ENCODE measurements at places on chromosomes 13 and 19. TPM values are rescaled to one million over a fixed set of nuclear protein-coding genes. Genes with fewer than 3 reads are reported as not detected.

The ZNF416 gene
- 2.0 TPM for total RNA-seq

The ATXN8OS gene
- total RNA-seq: not detected

The LILRA1 gene
- not detected for total RNA-seq

The CFD gene
- total RNA-seq: 5.2 TPM

The LILRB5 gene
- total RNA-seq: not detected

The CERS1 gene
- total RNA-seq: 0.87 TPM

The MYO16 gene
- 1.2 TPM for total RNA-seq

The DNAAF3 gene
- total RNA-seq: 7.0 TPM

The MBD3L1 gene
- not detected for total RNA-seq

The ATP1A3 gene
- total RNA-seq: 0.36 TPM

The LNX2 gene
- 4.7 TPM for total RNA-seq

The FLT1 gene
- under 0.01 TPM for total RNA-seq

The ZSCAN1 gene
- 0.69 TPM for total RNA-seq

GRCh38 chr13:48535766-48536165 lies 2.9 kb upstream of the RCBTB2 start:
- no peak for DNase-seq

DNA sequence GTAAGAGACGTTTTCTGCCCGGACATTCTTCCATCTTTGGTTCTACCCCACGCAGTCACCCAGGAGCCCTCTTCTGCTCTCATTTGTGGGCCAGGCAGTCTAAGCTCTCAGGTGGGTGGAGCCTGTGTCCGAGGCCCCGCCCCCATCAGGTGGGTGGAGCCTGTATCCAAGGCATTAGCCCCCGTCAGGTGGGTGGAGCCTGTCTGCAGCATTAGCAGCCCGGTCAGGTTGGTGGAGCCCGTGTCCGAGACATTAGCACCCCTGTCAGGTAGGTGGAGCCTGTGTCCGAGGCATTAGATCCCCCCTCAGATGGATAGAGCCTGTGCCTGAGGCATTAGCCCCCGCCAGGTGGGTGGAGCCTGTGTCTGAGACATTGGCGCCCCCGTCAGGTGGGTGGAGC lies 45.5 kb upstream of the C13orf46 start:
- no peak for DNase-seq

GRCh38 chr19:32767951-32768679 lies 48.5 kb downstream of the TDRD12 start:
- no peak for DNase-seq

GRCh38 chr19:13965926-13966683 lies 13.8 kb downstream of the DCAF15 start:
- no peak for DNase-seq

GRCh38 chr19:46371371-46371901 lies 24.5 kb downstream of the PPP5C start:
- DNase-seq: no peak

GRCh38 chr13:93173654-93174053 lies 53.0 kb upstream of the GPC6 start:
- no peak for DNase-seq

DNA sequence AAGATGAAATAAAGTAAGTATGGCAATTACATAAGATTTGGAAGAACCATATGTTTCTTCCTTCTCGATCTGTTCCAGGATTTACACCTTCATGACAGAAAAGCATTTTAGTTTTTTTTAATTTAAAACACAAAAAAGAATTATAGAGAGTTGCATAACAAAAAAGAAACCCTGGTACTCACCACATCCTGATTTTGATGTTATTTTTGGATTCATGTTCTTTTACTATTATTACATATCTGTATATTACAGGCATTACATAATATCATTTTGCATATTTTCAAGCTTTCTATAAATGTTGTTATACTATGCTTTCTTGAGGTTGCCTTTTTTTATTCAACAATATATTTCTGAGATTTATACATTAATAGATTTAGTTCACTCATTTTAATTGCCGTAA lies 6.7 kb upstream of the KATNAL1 start:
- no peak for DNase-seq

DNA sequence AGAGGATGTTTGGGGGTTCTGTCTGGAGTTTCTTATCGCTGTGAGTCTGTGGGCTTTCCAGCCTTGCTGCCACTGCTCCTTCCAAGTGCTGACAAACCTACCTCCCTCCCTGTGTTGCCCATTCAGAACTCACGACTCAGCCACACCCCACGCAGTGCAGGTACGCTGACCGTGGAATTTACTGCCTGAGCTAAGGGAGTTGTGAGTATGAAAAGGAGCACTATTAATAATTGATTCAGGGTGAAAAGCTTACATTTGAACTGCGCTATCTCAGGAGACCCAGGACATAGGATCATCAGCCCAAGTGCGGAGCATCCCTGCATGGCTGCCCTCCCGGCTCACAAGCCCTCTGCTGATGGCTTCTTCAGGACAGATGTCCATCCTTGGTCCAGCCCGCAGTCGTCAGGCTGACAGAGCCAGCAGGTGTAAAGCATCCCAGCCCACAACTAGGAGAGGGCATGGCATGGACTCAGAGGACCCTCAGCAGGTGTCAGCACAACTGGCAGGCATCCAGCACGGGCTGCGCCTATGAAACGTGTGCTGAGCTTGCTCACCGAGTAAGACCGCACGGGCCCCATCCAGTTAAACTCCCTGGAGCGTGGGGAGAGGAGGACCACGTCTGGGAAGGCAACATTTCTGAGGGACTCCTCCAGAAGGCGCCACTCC lies 244.0 kb downstream of the COL4A1 start:
- DNase-seq: no peak

GRCh38 chr19:4557971-4558941 lies 1.2 kb downstream of the SEMA6B start:
- DNase-seq: no peak

DNA sequence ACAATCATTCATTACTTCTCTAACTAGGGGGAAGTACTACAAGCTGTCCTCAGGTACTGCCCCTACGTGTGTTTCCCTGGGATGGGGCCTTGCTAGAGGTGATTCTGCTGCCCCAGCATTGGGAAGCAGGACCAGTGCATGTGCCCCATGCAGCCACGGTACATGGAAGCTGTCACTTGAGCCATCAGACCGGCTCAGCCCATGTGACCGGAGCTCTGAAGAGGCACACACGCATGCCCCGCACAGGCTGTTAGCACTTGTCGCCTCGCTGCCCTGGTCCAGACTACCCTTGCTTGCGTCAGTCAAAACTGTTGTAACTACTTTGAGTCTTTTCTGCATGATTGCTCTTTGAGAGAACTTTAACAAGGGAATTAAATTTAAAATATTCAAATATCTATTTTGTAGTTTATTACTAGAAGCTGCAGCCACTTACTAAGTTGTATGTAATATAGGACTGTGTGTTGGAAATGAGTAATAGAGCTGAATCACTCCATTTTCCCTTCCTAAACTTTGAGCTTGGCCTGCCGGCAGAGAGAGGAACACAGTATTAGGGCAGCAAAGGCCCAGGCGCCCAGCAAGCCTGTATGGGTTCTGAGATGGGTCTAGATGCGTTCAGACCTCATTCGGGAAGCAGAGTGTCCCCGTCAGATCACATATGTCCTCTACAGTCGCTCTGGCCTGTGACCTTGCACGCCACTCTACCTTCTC lies 42.2 kb downstream of the DHRS12 start:
- DNase-seq: no peak

- peak; percentile 98 for DNase-seq
Observed at GRCh38 chr13:30743319-30744055, 8.1 kb downstream of the ALOX5AP start.

GRCh38 chr13:57611969-57612368 lies 19.6 kb upstream of the PCDH17 start:
- no peak for DNase-seq

DNA sequence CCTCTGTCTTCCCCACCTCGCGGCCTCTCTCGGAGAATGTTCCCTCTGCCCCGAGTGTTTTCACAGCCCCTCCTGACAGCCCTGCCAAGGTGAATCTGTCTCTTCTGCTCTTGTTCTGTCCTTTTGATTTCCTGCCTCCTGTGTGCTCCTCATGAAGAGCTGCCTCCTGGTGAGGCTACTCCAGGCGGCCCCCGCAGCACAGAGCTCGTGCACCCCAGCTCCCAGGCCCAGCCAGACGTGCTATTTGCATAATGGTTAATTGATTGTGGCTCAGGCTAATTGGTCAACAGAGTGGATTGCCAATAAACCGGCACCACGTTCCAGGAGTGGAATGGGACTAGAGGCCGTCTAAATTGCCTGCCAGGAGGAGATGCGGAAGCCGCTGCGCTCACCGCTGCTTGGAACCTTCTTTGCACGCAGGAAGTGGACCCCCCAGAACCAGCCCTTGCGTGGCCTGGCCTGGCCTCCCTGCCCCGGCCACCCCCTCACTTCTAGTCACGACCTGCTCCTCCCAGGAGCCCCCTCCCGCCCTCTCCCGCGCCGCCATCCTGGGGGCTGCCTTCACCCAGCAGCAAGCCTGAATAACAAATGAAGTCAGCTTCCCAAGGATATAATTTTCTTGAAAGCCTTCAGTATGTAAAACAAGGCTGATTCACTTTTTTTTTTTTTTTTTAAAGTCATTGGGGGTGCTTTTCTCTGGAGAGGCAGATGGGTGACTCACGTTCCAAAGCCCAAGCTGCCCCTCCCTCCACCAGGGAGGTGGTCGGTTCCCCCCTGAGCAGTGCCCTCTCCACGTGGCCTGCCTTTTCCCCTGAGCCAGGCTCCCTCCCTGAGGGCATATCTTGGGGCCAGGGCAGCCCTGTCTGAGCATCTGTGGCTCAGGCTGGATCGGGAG lies 144.0 kb downstream of the KDM4B start:
- no peak for DNase-seq

- DNase-seq: no peak
Observed at GRCh38 chr13:91355099-91355825, 7.8 kb downstream of the MIR17HG start.

DNA sequence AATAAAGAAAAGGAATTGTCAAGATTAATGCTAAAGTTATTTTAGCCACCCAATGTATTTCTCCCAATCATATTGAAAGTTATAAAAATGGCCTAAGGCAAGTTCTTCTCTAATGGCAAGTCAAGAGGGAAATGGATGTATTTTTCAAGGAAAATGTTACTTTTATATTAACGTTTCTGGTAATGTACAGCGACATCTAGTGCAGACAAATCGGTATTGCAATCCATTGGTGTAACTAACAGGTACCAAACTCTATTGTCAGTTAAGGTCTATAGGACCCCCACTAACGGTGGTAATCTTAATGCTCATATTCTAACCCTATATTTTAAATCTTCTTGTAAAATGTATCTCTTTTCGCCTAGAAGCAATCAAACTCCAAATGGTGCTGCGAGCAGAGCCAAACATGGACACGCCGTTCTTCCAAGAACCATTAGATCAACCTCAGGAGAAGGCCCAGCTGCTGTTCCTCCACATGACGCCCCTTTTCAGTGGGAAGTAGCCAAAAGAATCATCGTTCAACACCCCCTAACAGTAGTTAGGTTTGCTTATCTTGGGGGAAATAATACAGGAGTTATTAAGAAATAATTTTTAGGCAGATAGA lies 98.5 kb upstream of the PABPC3 start:
- no peak for DNase-seq

GRCh38 chr13:48775285-48775684 lies 121.6 kb downstream of the CYSLTR2 start:
- no peak for DNase-seq

DNA sequence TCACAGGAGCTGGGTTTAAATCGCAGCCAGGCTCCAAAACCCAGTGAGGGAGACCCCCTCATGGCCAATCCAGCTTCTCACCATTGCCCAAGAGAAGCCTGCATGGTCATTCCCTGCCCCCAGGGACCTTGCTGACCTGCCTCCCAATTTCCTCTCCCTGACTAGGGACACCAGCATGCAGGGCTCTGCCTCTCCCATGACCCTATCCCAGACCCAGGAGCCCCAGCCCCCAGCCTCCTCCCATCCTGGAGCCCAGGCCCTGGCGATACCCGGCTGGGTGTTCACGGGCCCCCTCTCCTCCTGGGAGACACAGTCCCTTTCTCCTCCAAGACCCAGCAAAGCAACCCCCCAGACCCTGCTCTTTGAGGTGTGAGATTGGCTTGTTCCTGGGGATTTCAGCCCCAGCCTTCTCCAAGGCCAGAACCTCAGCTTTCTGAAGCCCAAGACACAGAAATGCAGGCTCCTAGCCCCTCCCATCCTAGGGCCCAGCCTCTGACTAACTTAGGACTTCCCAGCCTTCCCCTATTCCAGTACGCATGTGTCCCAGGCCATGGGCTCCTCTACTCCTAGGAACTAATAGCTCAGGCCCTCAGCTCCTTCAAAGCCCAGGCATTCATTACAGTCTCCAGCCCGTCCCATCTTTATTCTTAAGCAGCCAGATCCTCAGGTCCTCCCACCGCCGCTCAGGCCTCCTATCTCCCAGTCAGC lies 1.1 kb downstream of the GYS1 start:
- peak; percentile 26 for DNase-seq

DNA sequence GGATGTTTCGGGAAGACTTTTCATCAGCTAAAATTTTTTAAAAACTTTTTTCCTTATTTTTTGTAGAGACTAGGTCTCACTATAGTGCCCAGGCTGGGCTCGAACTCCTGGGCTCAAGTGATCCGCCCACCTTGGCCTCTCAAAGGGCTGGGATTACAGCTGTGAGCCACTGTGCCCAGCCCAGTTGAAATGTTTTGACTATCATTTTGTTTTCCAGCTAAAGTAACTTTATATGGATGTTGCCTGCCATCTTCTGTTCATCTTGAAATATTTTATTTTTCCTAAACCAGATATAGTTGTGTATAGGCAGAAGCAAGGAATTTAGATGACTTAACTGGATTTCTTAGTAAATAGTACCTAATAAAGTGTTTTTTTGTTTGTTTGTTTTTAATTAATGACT lies 7.0 kb downstream of the CAB39L start:
- peak; percentile 10 for DNase-seq

GRCh38 chr13:41074523-41074922 lies 13.2 kb downstream of the WBP4 start:
- no peak for DNase-seq

GRCh38 chr13:92951273-92951890 lies 275.2 kb upstream of the GPC6 start:
- no peak for DNase-seq

GRCh38 chr19:46533078-46533620 lies 37.5 kb upstream of the PNMA8B start:
- no peak for DNase-seq

- DNase-seq: no peak
Observed at GRCh38 chr13:99367663-99368448, 60.7 kb upstream of the GPR183 start.

GRCh38 chr19:33754361-33754760 lies 42.3 kb upstream of the KCTD15 start:
- DNase-seq: no peak

GRCh38 chr13:65601855-65602254 lies 1628.3 kb downstream of the PCDH9 start:
- DNase-seq: no peak

- DNase-seq: no peak
Observed at GRCh38 chr13:47081850-47082249, 185.0 kb upstream of the HTR2A start.

Measured in epithelial cell of proximal tubule (primary cell).